Brain pericyte (primary cell): ENCODE measurements at places on chromosomes 2 and 18.

GRCh38 chr2:170159060-170159459, 18.9 kb upstream of the MYO3B start:
- no peak for DNase-seq

- DNase-seq, result no peak
Measured at GRCh38 chr2:219902891-219903552, 275.6 kb downstream of the SLC4A3 start.

- DNase-seq, result no peak
Measured at GRCh38 chr2:39266916-39267434, 23.2 kb upstream of the CDKL4 start.

GRCh38 chr2:219442256-219443015, 7.8 kb downstream of the SPEG start:
- no peak for DNase-seq
